ENCODE measurements at places on chromosomes 6 and 20.

DNA sequence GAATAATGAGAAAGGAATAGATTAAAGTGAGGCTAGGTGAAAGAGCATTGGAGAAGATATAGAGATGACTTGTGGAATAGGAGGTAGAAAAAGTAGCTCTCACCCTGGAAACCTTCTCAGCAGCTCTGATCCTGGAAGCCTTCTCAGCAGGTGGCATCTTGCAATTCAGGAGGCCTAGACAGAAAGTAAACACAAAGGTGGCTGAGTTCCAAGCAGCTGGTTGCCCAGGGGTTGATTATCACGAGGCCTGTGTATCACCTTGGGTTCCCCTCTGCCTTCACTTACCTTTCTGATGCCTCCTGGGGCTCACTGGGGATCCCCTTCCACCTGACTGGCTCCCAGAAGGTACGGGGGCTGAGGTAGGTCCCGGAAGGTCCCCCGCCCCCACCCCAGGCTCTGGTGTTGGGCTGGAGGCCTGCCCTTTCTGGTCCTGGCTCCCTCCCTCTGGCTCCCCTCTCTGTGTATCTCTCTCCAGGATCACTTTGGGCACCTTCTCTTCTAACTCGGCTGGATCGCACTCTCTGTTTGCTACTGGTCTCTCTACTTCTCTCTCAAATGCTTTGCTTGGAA, 9.7 kb downstream of the MDC1 start:
- DNase-seq, result no peak

DNA sequence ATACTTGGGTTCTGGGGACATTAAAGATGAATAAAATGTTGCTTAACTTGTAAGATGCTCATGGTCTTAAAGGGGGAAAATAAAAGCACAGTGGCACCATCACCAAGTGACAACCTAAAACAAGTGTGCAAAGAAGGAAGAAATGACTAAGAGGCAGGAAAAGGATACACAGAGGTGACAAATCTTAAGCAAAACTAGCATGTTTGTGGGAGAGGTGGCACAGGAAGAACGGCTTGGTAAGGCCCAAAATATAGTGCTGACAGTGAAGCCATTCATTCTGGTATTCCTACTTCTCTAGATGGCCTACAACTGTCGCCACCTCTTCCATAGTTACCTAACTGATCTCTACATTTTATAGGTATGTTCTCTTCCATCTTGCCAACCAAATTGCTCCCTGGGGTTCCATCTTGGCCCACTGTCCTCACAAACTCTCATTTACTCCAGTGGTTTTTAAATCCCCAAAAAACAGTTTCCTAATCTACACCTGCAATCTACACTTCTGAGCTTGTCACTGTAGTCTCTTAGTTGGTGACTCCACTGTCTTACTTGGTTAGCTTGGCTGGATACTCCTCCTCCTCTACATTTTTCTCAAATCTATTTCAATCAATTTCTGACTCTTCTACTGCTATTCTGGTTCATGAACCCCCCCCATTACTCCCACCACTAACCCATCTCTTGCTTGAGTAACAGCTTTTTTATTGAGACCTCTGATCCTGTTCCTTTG, 33.5 kb downstream of the FAM8A1 start:
- DNase-seq, result no peak

DNA sequence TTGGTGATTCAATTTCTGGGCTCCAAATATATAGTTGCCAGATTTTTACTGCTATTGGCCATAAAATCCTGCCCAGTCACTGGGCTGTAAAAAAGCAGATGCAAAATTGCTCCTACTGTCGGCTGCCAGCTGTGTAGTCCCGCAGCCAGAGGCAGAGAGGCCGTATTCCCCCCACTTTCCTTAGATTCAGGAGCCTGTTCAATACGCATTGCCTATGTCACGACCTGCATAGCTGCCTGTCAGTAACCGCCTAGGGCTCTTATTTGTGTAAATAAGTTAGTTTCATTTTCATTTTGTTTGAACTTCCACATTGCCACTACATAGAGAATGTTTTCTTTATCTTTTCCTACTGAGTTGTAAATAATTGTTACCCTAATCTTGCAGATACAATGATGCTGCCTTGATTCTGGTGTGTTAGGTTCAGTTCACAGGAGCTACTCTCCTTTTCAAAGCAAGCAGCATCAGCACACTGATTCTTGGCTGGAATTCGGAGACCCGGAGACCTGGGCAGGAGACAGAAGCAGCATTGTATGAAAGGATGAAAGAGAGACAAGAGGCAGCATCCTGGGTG, 46.0 kb upstream of the UST start:
- no peak for DNase-seq

DNA sequence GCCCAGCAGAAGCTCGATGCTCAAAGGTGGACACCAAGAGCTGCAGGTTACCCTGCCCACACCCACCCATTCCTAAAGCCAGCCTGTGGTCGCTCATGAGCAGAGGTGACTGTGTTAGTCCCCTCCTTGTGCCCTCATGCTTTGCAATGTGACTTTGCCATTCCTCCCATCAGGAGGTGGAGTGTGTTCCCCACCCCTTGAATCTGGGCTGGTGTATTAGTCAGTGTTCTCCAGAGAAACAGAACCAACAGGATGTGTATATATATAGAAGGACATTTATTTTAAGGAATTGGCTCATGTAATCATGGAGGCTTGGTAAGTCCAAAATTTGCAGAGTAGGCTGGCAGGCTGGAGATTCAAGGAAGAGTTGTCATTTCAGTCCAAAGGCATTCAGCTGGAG, 54.4 kb upstream of the RNF24 start:
- DNase-seq, result no peak

GRCh38 chr6:42095776-42096541, 45.6 kb downstream of the TAF8 start:
- no peak for DNase-seq
